ENCODE measurements at places on chromosomes 13 and 19. TPM values are rescaled to one million over a fixed set of nuclear protein-coding genes. Genes with fewer than 3 reads are reported as not detected.

LRRC4B gene
- total RNA-seq, result 13.2 TPM

MYO16 gene
- not detected for total RNA-seq

RYR1 gene
- total RNA-seq, result 17.3 TPM

ZFP14 gene
- 10.4 TPM for total RNA-seq

GNG7 gene
- total RNA-seq, result 5.4 TPM

PLEKHA4 gene
- total RNA-seq, result 12.3 TPM

CEACAM5 gene
- not detected for total RNA-seq

CLDND2 gene
- total RNA-seq, result not detected

PLEKHJ1 gene
- 175 TPM for total RNA-seq
